CD4-positive, alpha-beta T cell treated with Interleukin-6 at 100 ng/mL for 8 hours (primary cell): ENCODE measurements at places on chromosomes 1 and 21.

DNA sequence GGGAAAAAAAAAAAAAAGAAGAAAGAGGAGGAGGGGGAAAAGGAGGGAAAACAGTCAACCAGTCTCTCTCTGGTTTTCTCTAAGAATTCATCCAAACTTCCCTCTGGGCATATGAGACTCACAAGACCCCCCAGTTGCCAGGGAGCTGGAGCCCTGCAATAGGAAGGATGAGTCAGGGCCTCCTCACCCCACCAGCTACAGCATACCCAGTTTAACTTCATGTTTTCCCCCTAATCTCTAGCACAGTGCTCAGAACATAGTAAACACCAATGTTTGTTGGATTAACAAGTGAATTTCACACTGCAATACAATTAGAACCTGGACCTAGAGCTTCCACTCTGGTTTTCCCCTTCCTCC lies 7.8 kb downstream of the F11R start:
- no peak for DNase-seq

- DNase-seq: no peak
Measured at GRCh38 chr1:116362050-116362449, 11.0 kb upstream of the ATP1A1 start.

DNA sequence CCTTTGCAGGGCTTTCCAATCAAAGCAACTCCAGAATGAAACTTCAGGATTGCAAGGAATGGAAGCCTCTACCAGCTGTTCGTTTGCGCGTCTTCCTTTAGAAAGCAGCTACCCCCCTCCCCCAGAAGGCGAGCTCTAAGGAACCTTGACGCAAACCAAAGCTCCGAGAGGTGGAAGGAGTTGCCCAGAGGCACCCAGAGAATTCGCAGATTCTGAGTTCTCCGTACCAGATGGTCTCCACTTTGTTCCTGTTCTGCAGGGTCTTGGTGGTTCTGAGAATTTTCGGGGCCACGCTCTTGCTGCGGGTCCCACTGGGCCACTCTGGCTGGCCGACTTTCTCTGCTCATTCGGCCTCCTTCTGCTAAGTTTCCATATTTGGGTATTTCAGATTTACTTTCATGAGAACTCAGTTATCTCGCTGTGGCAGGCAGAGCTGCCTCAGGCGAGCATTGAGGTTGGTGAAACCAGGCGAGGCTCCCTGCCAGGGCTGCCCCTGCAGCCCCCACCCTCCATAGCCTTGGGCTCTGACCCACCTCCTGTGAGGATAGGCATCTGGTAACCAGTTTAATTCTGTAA lies 801 bp downstream of the TRAF5 start:
- peak; percentile 31 for DNase-seq

DNA sequence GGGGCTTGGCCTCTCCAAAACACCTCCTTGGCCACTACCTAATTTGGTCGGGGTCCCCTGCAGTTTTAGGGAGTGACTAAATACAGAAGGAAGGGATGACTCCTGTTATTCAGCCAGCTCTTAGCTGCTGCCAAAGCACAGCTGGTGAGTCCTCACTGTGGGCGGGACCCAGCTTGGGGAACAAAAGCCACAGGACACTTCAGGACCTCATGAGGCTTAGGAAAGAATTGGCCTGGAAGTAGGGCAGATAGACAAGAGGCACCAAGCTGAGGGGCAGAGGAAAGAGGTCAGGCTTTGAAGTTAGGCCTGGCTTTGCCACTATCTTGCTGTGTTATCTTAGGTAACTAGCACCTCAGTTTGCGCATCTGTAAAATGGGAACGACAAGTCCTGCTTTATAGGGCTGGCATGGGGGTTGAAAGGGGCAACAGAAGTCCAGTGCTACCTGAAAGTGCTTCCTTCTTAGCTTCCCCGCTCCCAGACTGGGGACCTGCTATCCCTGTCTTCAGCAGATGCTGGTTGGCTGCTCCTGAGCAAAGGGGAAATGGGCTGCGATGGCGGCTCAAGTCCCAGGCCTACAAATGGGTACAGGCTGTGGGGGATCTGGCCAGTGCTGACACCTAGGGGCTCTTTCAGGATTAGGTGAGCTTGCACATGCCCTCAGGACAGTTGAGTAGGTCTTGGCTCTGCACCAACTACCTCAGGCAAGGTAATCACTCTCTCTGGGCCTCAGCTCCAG lies 15.7 kb downstream of the IFI6 start:
- no peak for DNase-seq

- DNase-seq: no peak
Measured at GRCh38 chr1:35122311-35122710, 43.1 kb downstream of the ZMYM1 start.

- DNase-seq: no peak
Measured at GRCh38 chr1:102733491-102734236, 374.7 kb downstream of the COL11A1 start.

DNA sequence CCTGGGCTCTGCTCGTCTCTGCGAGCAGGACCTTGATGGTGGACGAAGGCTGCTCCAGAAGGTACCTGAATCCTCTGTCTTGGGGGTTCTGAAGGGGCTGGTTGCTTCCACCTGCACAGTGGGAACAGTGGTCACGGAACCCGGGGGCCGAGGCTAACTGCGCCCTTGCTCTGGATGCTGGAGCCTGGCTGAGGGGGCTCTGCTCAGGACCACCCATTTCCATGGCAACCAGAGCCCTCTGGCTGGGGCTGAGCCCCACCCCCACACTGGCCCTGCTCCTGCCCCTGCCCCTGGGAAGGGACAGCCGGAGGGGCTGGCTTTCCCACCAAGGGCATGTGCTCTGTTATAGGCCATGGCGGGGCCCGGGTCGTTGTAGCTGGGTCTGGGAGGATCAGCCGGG lies 462.3 kb downstream of the PTPRU start:
- no peak for DNase-seq

DNA sequence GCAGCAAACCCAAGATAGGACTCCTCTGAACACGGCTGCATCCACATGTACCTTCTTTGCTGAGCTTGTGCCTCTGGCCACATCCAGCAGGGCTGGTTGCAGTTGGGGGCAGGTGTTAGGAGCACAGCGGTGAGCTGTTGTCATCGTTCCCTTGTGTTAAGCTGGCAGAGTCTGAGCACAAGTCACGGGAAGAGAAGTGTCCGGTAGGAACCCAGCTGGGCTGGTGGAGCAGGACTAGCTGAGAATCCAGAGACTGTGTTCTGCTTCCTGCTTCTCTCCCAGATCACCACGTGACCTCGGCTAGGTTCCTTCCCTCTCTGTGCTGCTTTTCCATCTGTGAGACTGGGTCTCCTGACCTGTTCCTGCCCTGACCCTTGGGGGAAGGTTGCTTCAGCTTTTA lies 105.1 kb downstream of the PCBP3 start:
- DNase-seq: no peak

GRCh38 chr21:34567604-34568155 lies 47.2 kb downstream of the RCAN1 start:
- no peak for DNase-seq

DNA sequence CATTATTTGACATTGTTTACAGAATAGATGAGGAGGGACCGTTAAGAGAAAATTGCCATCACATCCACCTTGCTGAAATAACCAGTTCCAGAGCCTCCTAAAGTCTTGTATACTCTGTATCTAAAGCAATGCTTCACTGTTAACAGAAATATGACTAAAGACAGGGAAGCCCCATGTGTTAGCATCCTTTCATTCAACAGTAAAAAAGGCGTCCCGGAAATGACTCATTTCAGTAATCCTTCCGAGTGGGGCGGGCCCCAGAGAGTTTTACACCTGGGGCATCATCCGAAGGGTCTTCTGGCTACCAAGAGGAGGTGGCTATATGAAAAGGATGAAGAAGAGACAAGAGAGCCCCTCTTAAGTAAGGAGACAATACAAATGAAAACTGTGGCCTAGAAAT lies 227.2 kb downstream of the SLC45A1 start:
- no peak for DNase-seq

- DNase-seq: no peak
Measured at GRCh38 chr1:40848530-40849189, 13.5 kb downstream of the CITED4 start.

- DNase-seq: no peak
Measured at GRCh38 chr1:79524126-79524525, 517.6 kb upstream of the ADGRL4 start.

DNA sequence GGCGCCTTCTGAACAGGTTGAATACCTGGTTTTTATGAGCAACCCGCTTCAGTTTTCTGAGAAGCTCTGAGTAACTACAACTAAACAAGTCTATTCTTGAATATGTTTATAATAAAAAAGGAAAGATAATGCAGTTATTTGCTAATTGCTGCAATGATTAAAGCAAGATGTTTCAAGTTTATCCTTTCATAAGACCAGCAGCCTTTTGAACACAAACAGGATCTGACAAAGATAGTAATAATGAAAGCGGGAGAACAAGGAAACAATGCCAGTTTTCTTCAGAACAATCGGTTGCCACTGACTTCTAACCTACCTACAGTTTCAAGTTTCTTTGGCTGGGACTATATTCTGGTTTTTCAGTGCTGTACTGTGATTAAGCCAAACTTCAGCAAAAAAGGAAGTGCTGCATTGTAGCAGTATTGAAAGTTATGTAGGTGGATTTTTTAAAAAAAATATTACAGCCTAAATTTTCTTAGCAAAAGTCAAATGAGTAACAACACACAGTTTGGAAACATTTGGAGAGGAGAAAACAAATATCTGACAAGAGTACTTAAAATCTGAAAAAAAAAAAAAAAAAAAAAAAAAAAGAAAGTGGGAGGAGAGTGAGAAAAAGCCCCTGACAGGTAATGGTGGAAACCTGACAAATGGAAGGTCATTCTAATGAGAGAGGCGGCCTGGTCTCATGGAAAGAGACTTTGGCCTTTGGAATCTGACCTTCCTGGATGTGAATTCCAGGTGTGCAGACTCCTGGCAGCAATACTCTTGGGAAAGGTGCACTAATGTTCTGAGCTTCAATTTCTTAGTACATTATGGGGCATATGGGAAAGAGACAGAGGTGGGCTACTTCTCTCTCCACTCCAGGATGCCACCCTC lies 11.4 kb downstream of the KCNJ15 start:
- no peak for DNase-seq

- DNase-seq: no peak
Measured at GRCh38 chr1:155454096-155454495, 108.5 kb downstream of the ASH1L start.

- no peak for DNase-seq
Measured at GRCh38 chr1:79322511-79323027, 316.0 kb upstream of the ADGRL4 start.

- no peak for DNase-seq
Measured at GRCh38 chr1:55474168-55474786, 259.1 kb upstream of the USP24 start.

DNA sequence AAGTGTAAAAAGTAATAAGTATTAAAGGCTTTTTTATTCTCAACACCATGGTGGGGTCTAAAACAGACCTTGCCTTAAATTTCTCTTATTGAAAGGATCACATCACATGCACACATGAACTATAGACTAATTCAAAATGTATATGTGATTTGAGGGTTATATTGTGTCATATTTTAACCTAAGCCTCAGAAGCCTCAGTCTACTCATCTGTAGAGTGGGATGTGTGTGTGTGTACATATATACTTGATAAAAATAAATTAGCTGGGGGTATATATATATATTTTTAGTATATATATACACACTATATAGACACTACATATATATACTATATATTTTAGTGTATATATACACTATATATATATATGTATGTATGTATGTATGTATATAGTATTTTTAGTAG lies 58.8 kb downstream of the KCTD3 start:
- no peak for DNase-seq

GRCh38 chr1:26994020-26994786 lies 711 bp downstream of the TRNP1 start:
- no peak for DNase-seq

DNA sequence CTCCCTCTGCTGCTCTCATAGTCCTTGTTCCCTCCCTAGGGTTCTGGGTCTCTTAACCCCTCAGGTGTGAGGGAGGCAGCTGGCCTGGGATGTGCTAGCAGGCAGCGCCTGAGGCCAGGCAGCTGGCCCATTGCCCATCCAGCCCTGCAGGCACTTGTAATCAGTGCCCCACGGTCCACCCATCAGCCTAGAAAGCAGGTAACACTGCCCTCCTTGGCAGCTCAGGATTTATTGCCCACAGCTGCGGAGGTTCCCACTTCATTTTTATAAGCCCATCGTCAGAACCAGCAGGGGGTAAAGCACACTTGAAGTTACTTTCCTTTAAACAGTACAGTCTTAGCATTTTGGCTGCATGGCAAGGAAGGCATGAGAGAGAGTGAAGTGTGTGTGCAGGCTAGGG lies 70.6 kb downstream of the TMEM53 start:
- DNase-seq: no peak
